ENCODE measurements at places on chromosomes 6 and 20.

- DNase-seq, result no peak
Observed at GRCh38 chr20:20237093-20237959, 130.6 kb upstream of the INSM1 start.

- DNase-seq, result no peak
Observed at GRCh38 chr6:167795321-167795811, 31.3 kb upstream of the AFDN start.

DNA sequence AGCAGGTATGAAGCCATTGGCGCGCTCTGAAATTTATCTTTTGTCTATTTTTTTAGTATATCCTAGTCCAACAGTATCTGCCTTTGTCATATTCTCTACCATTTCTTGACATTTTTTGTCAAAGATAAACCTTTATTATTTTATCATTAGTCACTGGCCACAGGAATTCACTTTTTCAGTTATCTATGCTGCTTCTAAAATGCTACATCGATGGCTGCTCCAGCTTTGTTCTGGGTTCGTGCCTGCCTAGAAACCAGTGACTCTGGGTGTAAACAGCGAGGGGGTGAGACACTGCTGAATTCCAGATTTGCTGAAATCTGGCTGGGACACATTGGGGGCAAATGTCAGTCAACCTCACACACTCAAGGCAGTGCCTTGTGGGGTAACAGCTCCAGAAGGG, 193.4 kb downstream of the CDC5L start:
- DNase-seq, result no peak

DNA sequence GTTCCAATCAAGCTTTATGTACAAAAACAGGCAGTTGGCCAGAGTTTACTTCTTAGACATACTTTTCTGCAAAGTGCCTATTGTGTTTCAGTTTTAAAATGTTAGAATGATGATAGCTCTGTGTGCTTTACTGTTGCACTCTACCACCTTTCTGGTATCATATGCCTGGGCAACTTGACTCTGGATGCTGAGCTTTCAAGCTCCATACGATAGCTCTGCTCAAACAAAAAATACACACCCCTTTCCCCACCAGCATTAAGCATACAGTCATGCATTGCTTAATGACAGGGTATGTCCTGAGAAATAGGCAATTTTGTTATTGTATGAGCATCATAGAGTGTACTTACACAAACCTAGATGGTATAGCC, 123.1 kb downstream of the RCAN2 start:
- DNase-seq, result no peak

- DNase-seq, result no peak
Observed at GRCh38 chr6:166029506-166029905, 138.1 kb downstream of the TBXT start.

DNA sequence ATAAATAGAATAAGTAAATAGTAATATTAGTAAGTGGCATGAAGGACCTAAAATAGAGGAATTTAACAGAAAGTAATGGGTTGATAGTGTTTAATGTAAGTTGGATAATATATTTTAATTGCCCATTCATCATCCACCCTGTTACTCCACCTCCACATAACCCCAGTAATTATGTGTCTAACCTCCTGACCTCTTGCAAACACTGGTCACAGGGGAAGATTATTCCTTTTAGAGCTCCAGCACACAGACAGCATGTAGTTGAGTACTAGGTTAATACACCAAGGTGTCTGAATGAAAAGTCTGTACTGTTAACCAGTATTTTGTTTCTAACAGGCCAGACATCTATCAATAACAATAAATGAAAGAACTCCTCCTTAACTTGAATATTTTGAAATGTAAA, 92.4 kb upstream of the EYS start:
- DNase-seq, result no peak

GRCh38 chr6:94349227-94349626, 929.9 kb upstream of the EPHA7 start:
- no peak for DNase-seq

- no peak for DNase-seq
Observed at GRCh38 chr20:53897884-53898555, 172.4 kb downstream of the BCAS1 start.

DNA sequence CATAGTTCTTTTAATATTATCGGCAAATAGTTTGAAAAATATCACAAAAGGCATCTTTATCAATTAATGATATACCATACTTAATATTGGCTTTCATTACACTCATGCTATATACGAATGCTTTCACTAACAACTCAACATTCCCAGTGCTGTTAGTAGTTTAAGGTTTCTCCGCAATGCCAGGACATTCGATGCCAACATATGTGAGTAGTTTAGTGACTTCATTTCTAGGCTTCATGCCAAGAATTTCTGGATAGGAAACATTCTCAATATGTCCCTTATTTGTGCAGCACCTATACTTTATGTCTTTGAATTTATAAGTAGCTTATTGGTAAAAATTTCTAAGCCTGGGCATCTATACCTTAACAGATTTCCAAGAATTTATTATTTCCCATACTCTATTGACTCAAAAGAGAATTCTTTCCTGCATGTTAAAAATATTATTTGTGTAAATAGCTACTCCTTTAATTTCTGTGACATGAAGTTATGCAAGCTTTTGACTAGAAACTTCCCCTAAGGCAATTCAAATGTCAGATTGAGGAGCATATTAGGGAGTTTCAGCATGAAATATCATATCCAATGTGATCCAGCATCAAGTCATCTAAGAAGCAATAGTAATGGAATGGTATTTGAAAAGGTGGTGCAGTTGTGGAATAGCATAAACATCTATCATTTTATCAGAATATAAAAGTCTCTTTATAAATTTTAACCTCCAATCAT, 236.0 kb upstream of the STXBP5 start:
- no peak for DNase-seq

GRCh38 chr6:11722805-11723631, 55.6 kb downstream of the ADTRP start:
- no peak for DNase-seq

DNA sequence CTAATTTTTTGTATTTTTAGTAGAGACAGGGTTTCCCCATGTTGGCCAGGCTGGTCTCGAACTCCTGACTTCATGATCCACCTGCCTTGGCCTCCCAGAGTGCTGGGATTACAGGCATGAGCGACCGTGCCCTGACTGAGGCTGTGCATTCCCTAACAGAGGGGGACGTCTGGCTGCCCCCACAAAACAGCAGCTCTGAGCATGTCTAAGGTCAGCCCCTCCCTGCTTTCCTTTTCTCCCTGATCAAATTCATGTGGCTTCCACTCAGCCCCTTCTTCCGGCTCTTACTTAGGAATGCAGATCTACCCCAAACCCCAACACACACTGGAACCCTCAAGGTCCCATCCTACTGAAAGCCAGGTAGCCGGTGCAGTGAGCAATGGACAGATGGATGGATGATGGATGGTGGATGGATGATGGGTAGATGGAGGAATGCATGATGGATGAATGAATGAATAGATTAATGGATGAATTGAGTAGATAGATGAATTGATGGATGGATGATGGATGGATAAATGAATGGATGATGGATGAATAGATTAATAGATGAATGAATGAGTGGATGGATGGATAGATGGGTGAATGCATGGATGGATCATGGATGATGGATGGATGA, 91.5 kb upstream of the BHLHE23 start:
- no peak for DNase-seq

- no peak for DNase-seq
Observed at GRCh38 chr6:147839708-147840610, 331.5 kb downstream of the SAMD5 start.

- DNase-seq, result peak; percentile 86
Observed at GRCh38 chr20:57381596-57382503, 9.3 kb upstream of the RBM38 start.

DNA sequence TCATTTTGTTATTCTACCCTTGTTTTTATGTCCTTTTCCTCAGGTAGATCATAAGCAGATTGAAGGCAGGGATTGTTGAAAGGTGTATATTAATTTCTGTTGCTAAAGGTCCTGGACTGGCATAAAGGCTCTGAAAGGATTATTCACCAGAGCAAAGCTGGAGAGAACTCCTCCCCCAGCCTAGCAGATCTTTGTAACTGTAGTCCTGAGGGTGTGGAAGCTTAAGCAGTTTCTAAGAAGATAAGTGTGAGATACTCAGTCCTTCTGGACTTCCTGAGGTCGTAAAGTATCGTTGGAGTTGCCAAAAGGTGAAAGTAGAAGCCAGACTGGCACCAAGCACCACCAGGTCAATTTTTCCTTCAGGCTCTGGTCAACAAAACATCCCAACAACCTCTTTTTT, 24.2 kb downstream of the CGA start:
- no peak for DNase-seq

- no peak for DNase-seq
Observed at GRCh38 chr20:62540504-62540903, 64.7 kb upstream of the GATA5 start.

- DNase-seq, result no peak
Observed at GRCh38 chr6:57226221-57226620, 4.1 kb upstream of the RAB23 start.

GRCh38 chr6:107466062-107466461, 6.7 kb upstream of the PDSS2 start:
- no peak for DNase-seq

- DNase-seq, result peak; percentile 67
Observed at GRCh38 chr20:57162362-57162652, 104.1 kb downstream of the BMP7 start.

DNA sequence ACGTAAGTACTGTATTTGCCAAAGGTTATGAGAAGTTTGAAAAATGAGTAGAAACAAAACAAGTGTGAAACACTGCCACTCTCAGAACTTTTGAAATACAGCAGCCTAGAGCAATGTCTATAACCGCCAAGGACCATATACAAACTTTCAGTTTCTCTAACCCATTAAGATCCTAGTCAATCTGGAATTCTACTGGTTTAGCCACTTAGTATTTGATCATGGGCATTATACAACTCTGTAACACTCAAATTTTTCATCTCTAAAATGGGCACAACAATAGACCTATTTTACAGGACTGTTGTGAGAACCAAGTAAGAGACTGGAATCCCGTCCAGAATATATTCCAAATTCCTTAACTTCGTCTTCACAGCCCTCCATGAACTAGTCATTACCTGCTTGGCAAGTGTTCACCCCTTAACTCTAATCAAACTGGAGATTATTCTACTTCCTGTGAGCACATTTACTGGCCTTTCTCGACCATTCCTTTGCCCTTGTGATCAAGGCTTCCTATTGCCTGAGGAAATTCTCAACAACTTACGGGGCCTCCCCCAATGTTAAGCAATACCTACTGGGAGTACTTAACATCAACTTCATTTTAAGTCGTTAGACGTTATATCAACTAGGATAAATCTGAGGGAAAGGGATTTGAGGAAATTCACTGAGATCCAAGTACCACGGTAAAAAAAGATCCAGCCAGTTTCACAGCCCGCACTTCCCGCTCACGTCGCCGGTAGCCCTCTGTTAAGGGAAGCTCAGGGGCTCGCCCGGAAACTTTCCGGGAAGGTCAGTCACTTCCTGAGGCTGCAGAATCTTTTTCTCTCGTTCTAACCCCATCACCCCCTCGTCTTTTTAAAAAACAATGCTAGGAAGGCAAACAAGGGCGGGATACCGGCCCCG, 1.1 kb downstream of the EIF2S2 start:
- DNase-seq, result no peak

DNA sequence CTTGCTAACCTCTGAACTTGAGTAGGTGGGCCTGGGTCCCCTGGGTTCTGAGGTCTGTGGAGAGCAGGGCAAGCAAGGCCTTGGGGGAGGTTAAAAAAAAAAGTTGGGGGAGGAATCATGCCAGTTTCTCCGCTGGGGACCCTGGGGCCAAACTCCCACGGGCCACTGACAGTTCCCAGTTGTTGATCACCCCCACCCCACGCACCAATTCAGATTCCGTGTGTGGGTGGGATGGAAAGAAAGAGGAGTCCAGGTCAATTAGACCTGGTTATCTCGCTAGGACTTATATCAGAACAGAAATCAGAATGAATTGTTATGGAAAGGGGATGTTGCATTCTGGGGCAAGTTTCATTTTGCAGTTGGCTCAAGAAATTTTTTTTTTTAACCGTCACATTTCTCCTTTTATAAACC, 46.7 kb upstream of the SUPT3H start:
- DNase-seq, result no peak

DNA sequence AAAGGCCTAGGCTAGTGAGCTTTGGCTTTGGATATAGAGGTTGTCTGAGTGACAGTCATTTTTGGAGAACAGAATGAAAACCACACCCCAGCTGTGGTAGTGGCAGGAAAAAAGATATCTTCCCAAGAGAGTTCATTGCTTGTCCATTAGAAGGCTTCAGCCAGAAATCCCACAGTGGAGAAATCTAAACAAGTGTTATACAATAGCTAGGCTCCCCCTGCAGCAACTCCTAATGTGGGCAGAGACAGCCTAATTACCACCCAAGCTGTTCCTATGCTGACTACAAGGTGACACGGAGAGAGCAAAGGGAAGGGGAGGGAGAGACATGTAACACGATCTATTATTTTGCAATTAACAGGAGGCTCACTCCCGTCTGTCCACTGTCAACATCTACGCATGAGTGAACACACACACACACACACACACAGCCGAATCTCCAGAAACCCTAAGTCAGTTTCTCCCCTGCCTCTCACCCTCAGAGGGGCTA, 147.5 kb upstream of the TCF21 start:
- no peak for DNase-seq

GRCh38 chr6:25017932-25018567, 82.3 kb upstream of the RIPOR2 start:
- peak; percentile 71 for DNase-seq

GRCh38 chr20:31823360-31824124, 4.4 kb downstream of the MYLK2 start:
- DNase-seq, result no peak

- DNase-seq, result no peak
Observed at GRCh38 chr20:58930496-58930895, 50.6 kb upstream of the NELFCD start.

DNA sequence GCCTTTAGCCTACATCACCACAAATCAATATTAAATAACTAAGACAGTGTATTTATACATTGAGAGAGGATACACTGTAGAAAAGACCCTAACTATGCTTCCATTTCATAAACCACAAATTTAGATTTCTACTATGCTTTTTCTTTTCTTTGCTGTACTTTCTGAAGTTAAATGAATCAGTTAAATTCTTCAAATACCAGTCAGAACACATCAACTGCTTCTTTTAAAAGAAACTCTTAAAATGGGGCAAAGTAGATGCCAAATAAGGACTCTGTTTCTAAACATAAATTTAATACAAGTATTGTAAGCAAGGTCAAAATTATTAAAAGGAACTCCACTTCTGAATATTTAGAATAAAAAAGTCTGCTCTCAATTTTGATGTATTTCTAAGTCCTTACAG, 76.9 kb downstream of the GMDS start:
- no peak for DNase-seq

- no peak for DNase-seq
Observed at GRCh38 chr6:110449541-110449895, 26.9 kb downstream of the SLC22A16 start.

- DNase-seq, result no peak
Observed at GRCh38 chr6:18186033-18186432, 30.8 kb downstream of the KDM1B start.

DNA sequence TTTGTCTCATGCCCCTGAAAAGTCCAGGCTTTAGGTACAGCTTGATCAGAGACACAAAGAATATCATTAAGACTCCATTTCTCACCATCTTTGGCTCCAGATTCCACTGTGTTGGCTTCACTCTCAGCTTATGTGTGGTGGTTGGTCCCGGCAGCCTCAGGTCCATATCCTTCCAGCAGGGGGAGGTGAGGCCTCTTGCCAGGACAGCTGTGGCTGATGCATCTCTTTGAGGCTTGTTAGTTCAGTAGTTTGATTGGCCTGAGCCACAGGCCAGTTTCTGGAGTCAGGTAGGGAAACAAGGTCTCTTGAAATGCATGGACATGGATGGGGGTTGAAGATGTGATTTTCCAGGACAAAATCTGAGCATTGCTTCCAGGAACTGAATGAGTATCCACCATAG, 62.4 kb downstream of the JAG1 start:
- peak; percentile 65 for DNase-seq

GRCh38 chr20:58429303-58429702, 40.3 kb downstream of the VAPB start:
- DNase-seq, result no peak

Measured in left ventricle myocardium superior (tissue), 1 donor.